ENCODE measurements at places on chromosomes 3 and 15. TPM values are rescaled to one million over a fixed set of nuclear protein-coding genes. Genes with fewer than 3 reads are reported as not detected.

BOC gene
- total RNA-seq: 22.2 TPM

GRCh38 chr3:54342676-54343075 lies 220.3 kb downstream of the CACNA2D3 start:
- DNase-seq: no peak

DNA sequence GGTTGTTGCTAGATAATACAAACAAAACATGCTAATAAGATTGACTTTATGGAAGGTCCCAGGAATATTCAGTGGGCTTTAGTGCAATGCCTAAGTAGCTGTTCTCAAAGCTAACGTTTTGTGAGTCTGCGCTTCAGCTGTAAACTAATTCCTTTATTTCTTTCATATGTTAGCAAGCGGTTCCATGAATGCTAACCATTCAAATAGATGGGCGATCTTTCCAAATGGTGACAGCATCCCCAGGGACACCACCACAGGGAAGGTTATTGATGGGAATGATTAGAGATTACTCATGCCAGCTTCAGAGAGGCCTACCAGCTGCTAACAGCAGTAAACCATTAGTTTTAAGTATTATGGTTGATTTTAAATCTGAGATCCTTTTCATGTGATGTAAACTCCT lies 405.7 kb upstream of the MCTP2 start:
- no peak for DNase-seq

MKRN2OS gene
- 1.7 TPM for total RNA-seq

DNA sequence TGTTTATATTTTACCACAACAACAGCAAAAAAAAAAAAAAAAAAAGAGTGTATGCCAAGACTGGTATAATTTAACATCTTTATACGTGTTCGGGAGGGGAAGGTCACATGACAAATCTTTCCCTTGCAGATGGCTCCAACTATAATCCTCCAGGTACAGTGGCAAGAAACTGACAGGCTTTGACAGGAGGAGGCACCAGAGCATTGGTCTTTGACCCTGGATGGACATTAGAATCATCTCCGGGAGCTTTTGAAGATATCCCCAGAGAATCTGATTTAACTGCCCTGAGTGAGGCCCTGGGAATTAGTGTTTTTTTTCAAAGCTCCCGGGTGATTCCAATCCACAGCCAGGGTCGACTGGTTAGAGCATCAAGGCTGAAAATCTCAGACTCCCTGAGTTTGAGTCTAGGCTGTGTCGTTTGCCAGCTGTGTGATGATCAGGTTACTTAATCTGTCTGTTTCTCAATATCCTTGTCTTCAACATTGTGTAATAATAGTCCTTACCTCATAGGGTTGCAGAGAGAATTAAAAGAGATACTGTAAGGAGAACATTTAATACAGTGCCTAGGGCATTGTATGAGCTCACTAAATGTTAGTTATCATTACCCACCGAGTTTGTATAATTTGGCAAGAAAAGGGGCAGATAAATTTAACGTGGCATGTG lies 8.9 kb upstream of the SEMA5B start:
- DNase-seq: no peak

DNA sequence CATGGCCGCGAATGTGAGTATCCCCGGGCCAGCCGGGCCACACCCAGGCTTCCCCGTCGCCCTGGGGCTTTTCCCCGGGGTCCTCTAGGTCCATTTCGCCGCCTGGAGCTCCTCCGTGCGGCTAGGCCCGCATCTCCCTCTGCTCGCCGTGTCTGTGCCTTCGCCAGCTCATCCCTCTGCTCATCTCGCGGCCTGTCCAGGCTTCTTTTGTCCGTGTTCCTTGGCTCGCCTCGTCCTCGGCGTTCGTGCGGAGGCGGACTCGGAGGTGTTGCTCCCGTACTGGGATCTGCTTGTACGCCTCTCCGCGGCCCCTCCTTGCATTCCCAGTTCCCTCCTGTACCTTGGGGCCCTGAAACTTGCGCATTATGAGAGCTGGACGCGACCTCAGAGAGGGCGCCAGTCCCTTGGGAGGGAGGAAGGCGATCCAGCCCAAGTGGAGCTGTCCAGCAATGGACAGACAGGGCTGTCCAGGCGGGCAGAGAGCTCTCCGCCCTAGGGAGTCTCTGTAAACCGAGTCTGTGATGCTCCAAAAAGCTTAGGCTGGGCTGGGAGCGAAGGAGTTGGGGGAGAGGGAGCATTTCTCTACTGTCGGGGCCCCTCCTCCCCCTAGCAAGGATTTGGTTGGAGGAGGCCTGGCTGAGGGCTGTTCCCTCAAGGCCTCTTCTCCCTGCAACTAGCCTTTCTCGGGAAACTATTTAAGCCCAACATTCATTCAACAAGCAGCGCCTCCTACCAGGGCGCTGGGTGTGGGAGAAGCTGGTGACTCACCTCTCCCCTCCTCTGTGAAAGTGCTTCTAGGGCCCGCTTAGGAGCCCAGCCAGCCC lies 553 bp downstream of the TMEM43 start:
- DNase-seq: peak; percentile 90

DNA sequence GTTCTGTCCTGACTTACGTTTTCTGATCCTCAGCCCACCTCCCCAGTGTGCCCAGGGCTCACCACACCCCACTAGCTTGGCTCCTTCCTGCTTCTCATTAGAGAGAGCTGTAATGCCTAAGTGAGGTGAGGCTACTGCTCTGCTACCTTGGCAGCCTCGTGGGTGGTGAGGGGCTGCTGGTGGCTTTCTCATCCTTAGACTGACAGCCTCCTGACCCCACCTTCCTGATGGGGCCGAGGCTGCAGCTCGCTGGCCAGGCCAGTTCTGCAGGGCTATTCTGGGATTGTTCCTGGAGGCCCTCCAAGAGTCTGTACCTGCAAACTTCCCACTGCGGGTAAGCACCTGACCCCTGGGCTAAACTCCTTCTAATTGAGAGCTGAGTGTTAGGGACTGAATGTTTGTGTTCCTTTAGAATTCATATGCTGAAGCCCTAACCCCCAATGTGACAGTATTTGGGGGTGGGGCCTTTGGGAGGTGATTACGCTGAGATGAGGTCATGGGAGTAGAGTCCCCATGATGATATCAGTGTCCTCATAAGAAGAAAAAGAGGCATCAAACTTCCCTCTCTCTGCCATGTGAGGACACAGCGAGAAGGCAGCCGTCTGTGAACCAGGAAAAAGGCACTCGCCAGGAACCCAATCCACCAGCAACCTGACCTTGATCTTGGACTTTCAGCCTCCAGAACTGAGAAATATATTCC lies 38.1 kb upstream of the IQSEC1 start:
- no peak for DNase-seq

GRCh38 chr3:40871394-40871793 lies 327.9 kb upstream of the CTNNB1 start:
- DNase-seq: no peak

- DNase-seq: no peak
These were observed 950.1 kb downstream of the FHIT start for GRCh38 chr3:60301142-60301541.

DNA sequence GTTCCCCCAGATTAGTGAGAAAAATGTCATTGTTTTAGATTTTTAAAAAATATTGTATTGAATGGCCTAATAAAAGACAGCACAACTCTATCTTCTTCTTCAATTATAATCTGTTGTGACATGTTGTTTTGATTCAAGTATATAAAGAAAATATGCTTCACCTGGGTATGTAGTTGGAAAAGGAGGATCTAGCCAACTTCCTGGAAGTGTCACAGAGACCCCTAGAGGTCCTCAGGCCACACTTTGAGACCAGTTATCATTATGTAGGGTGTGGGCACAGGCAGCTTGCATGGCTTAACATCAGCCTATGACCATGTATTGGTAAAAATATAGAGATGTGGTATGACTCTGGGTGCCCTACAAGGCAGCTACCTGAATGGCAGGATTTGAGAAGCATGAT lies 14.7 kb upstream of the RYR3 start:
- no peak for DNase-seq

- no peak for DNase-seq
These were observed 42.7 kb downstream of the ATOSA start for GRCh38 chr15:52636459-52636858.

- peak; percentile 80 for DNase-seq
These were observed 90.0 kb downstream of the FSIP1 start for GRCh38 chr15:39692356-39693327.

- DNase-seq: no peak
These were observed 198.4 kb upstream of the ST8SIA2 start for GRCh38 chr15:92195241-92195640.

DNA sequence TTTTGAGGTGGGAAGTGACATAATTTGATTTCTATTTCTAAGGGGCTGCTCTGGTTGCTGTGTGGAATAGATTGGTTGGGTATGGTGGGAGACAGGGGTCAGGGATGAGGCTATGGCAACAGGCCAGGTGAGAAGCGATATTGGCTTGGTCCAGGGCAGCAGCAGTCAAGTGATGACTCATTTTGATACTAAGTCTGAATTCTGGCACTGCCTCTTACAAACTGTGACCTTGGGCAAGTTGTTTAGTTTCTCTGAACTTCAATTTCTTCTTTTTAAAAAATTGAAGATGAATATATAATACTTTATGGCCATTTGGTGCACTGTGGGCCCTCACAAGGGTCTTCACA lies 40.4 kb upstream of the CLSTN2 start:
- no peak for DNase-seq

- DNase-seq: no peak
These were observed 355.2 kb upstream of the AZI2 start for GRCh38 chr3:28703843-28704242.

TICRR gene
- total RNA-seq: 0.25 TPM

- no peak for DNase-seq
These were observed 317.5 kb downstream of the GBE1 start for GRCh38 chr3:81443958-81444357.

DNA sequence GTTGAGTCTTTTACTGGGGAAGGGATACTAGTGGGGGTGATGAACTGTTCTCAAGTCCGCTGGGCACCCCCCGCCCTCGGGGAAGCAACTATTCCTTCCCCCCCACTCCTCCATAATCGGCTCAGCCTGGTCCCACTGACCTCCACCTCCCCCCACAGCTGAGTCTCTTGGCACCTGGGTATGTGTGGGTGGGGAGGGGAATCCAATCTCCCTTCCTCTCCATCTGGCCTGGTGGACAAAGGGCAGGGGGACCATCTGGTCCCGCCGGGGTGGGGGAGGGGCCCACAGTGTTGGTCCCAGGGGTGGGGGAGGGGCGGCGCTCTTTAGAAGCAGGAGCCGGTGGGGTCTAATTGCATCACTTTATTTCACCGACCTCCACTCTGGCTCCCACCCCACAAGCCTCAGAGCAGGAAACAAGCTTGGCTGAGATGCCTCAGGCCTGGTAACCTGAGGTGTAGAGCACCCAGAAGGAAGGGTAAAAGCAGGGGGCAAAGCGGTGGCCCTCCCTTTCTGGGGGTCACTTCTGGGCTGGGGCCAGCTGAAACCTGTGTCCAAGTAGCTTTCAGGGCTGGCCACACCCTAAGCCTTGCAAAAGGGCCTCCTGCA lies 1.0 kb upstream of the PCBP4 start:
- DNase-seq: peak; percentile 80

DNA sequence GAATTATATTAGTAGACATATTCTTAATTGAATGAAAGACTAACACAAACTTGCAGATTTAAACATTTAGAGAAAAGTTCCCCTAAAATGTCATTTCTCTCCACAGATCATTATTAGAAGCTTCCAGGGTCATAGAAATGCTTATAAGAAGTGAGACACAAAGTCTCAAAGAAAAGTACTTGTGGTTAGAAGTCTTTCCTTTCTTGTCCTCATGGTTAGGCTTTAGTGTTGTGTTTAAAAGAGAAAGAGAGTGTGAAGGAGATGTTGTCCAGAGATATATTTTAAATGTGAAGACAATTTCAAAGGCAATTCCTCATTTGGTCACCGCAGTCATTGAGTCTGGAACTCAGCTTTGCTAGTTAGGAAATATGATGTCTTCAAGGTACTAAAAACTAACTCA lies 230.4 kb upstream of the ARPP21 start:
- DNase-seq: no peak

- DNase-seq: no peak
These were observed 13.7 kb downstream of the TM4SF18 start for GRCh38 chr3:149319750-149320149.
